ENCODE measurements at places on chromosomes 11 and 22.
A peak's percentile ranks its signal among the peaks of the same experiment; 100 is the strongest.

- no peak for DNase-seq
These were observed 2.2 kb downstream of the BRD1 start for GRCh38 chr22:49825436-49825835.

DNA sequence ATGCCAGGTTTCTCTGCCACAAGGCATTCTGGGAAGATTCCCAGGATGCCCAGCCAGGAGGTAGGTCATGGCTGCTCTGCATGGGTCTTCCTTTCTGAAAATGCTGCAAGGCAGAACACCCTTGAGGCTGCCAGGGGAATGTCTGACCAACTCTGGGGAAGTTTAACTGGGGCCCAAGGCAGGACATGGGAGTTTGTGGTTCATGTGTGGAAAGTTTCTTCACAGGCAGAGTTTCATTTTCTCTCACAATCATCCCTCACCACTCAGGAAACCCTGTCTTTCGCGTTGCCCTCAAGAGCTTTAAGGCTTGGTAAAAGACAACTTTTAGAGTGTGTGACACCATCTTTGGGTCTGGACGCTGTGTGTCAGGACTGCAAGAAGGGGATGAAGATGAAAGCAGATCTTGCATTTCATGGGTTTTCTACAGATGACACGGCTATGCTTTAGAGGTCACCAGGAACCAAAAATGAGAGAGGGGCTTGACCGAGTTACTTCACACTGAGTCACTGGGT, 133.5 kb downstream of the CD44 start:
- DNase-seq, result peak; percentile 8

DNA sequence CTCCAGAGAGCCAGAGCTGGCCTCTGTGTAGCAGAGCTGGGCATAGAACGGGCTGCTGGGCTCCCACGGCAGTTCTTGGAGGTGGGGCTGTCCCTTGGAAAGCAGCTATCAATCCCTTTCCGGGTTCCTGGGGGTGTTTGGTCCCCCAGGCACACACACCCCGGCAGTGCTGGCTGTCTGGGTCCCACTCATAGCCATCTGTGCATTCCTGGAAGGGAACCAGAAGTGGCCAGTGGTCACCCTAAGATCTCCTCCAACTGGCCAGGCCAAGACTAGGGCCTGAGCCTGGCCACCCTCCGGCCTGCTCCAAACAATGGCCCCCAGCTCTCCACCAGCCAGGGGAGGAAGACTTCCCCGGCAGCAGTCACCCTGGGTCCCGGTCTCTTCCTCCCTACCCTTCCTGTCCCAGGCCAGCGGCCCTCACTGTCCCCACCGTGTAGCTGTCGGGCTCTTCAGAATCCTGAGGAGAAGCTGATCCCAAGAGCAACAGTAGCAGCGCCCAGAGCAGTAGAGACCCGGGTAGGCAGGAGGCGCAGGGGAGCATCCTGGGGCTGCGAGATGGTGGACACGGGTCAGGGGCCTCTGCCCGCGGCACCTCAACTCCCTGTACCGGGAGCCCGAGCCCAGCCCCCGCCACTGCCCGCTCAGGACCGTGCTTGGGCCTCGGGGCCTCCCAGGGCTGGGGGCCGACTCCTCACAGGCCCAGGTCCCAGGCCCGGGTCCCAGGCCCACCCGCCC, 620 bp downstream of the EFEMP2 start:
- no peak for DNase-seq

GRCh38 chr11:115257678-115258077, 246.5 kb downstream of the CADM1 start:
- DNase-seq, result no peak

GRCh38 chr11:8390851-8391612, 127.4 kb upstream of the LMO1 start:
- no peak for DNase-seq

DNA sequence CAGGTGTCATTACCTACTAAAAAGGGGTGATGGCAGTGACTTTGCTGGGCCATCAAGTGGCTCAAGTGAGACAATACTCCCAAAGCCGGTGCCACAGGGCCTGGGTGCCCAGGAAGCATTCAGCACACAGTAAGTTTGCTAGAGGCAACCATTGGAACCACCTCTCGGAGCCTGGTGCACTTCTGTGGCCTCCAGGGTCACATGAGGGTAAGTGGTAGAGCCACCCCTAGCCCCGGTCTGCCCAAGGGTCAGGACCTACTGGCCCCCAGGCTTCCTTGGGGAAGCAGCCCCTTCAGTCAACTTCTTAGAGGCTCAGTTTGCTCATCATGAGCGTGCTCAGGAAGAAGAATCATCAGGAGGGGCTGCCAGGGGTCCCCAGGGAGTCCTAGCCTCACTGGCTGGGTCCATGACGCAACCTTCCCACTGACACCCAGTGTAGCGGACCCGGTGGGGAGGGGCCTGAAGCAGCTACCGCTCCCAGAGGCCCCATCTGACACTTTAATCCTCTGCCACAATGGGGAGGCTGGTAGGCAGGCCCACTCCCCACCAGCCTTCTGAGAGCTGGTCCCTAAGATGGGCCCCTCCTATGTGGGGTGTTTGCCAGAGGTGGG, 17.5 kb upstream of the RASL10A start:
- no peak for DNase-seq

GRCh38 chr11:16217631-16218030, 138.7 kb downstream of the SOX6 start:
- no peak for DNase-seq

DNA sequence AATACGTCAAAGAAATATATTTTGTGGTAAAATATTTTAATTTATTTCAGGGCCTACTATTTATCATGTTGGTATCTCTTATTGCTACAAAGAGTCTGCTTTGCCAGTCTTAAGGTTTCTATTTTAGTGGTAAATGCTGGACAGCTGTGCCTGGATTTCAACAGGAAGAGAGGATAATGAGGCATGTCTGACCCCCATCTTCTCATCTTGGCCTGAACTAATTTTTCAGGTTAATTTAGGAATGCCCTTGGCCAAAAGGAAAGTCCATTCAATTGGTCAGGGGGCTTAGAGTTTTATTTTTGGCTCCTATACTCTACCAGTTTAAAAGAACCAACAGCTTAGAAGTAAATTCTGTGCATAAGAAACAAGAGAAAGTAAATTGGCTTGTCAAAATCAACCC, 428.2 kb downstream of the LUZP2 start:
- no peak for DNase-seq

GRCh38 chr22:26164174-26164573, 5.1 kb upstream of the SEZ6L start:
- DNase-seq, result no peak

DNA sequence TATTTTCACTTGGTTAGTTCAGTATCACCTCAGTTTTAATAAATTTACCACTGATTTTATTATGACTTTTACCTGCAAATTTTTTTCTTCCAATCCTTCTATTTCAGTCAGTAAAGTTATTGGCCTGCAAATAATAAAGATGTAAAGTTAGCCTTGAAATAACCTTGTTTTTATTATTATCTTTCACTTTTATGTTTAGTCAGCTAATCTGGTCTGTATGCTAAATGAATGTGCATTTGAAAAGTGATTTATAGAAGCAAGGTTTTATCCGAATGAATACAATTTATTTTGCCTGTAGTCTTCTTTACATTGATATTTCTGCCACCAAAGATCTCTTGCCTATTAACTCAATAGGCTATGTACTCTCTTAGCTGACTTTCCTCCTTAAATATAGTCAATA, 425.7 kb downstream of the CNTN5 start:
- DNase-seq, result no peak

DNA sequence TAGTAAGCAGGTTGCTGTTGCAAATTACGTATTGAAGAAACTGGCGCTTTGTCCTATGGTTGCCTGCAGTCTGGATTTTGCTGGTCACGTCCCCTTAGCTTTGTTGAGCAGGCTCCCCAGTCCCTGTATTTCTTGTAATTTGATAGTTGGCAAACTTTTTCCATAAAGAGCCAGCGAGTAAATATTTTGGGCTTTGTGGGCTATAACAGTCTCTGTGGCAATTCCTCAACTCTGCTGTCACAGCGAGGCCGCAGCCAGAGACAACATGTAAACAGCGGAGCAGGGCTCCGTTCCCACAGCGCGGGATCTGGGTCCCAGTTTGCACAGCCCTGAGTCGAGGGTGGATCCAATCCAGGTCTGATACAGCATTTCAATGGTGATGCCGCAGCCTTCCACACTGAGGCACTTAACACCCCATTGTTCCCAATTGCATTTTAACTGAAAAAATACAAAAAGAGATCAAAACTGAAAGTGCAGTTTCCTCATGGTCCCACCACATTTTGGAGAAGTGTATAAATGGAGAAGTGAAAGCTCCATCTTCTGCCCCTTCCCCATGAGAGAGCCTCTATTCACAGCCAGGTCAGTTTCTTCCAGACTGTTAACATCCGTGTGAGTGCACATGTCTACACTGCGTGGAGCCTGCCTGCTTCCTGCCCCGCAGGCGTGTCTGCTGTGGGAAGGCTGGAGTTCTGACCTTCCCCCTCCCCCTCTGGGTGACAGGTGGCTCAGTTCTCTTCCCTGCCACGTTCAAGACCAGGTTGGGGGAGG, 89.1 kb downstream of the RPS6KA4 start:
- no peak for DNase-seq

- no peak for DNase-seq
These were observed 1339.5 kb downstream of the BRD1 start for GRCh38 chr22:48488149-48488551.

DNA sequence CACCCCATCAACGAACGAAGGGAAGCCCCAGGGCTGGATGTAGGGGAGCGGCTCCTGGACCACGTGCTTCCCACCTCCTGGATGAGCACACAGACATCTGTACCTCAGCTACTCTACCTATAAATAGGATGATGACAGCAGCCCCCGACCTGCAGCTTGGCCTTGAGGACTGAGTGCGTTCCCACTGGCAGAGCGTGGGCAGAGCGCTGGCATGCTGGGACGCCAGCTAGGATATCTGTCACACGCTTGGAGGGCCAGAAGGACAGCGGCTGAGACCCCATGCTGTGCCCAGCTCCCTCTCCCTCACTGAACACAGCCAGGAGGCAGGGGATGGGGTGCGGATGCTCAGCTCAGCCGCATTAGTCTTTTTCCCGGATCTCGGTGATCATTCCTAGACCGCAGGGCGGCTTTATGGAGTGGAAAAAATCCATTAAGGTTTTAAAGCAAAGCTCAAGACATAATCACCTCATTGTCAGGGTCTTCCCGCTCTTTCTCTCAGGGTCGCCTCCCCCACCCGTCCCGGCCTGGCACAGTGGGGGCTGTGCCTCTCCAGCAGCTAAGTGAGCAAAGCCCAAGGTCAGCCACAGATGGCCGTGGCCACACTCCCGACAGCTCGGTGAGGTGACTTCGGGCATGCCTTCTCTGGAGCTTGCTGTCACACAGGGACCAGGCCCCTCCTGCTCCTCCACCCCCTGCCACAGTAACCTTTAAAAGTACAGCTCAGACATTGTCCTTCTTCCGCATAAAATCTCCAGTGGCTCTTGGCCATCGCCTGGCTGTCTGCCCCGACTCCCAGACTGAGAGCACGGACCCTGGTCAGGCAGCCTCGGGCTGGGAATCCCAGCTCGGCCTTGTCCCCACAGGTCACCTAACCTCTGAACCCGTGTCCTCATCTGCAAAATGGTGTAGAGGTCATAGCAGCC, 69.6 kb upstream of the SHISAL1 start:
- no peak for DNase-seq

DNA sequence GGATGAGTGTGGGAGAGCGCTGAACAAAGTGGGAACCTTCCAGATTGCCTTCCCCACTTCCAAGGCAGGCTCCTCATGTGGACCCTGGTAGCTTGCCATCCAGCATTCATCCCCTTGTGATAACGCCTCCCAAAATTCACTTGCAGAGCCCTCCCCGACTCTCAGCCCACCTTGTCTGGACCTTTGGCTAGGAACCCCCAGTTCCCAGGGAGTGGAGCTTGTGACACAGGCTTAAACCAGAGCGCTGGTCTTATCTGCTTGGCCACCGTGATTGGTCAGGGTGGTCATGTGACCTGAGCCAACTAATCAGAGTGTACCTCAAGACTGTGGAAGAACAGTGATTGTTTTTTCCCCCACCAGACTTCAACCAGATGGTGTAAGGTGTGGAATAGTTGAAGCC, 9.6 kb upstream of the SLC35C1 start:
- no peak for DNase-seq

DNA sequence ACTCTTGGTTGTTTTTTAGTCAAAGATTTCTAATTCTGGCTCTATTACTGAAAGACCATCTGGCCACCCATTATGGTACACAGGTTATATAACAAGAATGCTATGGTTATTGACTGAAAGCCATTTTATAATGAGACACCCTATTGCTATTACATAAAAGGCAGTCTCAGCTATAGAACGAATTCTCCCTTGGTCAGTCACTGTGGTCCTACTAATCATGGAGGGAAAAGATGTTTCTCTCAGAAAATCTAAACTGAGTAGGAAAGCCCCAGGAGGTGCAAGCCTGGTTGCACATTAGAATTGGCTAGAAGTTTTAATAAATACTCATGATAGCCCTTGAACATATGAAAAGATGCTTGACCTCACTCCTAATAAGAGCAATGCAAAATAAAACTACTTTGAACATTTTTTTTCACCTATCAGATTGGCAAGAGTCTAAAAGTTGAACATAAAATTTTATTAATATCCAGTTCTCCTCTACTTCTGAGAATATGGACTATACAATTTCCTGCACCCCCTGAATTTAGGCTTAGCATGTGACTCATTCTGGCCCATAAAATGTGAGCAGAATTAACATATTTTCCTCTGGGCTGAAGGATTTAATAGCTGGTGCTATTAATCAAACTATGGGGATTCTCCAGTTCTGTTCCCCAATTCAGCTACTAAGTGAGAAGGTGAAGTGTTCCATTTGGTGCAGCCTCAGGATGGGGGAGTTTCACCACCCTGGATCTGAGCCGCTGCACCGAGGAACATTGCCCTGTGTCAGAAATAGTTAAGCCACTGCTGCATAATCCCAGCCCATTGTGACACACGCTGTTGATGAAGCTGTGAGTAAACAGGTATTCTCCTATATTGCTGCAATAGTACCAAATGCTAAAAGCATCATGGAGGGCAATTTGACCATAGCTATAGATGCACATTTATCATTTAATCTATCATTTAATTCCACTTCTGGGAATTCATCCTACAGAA, 11.5 kb upstream of the CRKL start:
- DNase-seq, result no peak

DNA sequence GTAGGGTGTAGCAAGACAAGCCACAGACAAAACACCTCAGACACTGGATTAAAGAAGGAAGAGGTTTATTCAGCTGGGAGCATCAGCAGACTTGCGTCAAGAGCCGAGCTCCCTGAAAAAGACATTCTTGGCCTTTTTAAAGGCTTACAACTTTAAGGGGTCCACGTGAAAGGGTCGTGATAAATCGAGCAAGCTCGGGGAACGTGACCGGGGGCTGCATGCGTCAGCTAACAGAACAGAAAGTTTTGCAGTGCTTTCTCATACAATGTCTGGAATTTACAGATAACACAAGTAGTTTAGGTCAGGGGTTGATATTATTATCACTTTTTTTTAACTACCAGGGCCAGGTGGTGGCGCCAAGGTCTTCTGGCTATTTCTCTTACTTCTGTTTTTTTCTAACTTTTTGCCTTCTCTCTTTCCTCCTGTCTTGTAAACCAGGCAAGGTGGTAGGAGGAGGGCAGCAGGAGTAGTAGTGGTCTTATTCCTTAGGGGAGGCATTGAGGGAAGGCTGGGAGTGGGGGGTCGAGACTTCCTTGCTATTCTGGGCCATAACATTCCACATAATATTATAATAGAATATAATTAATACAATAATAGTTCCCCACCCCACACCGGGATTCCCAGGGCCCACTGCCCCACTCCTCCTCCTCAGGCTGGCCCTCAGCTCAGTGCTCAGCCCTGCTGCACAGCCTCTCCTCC, 587 bp upstream of the ALDH3B1 start:
- DNase-seq, result no peak

Data from activated naive CD4-positive, alpha-beta T cell (primary cell).